ENCODE measurements at places on chromosomes 7 and 10. TPM values are rescaled to one million over a fixed set of nuclear protein-coding genes. Genes with fewer than 3 reads are reported as not detected.

DNA sequence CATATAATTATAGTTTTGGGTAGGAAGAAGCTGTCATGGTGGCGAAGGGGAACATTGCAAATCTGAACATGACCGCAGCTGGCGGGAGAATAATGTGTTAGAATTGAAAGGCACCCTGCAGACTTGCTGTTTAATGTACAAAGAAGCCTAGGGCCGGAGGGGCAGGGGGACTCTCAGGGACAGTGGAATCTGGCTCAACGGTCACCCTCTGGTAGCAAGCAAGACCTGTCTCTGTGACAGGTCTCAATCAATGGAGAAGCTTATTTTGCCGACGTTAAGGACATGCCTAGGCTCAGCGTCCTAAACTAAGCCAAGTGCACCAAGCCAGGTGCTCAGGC lies 177.3 kb downstream of the NSUN6 start:
- no peaks in the 10 kb centered on the region for H3K4me1 ChIP-seq
- no peaks in the 10 kb centered on the region for H3K36me3 ChIP-seq
- H3K4me3 ChIP-seq, result no peak overlapping the region
- no peak overlapping the region for H3K27ac ChIP-seq
- H3K27me3 ChIP-seq, result no peaks in the 10 kb centered on the region

DNA sequence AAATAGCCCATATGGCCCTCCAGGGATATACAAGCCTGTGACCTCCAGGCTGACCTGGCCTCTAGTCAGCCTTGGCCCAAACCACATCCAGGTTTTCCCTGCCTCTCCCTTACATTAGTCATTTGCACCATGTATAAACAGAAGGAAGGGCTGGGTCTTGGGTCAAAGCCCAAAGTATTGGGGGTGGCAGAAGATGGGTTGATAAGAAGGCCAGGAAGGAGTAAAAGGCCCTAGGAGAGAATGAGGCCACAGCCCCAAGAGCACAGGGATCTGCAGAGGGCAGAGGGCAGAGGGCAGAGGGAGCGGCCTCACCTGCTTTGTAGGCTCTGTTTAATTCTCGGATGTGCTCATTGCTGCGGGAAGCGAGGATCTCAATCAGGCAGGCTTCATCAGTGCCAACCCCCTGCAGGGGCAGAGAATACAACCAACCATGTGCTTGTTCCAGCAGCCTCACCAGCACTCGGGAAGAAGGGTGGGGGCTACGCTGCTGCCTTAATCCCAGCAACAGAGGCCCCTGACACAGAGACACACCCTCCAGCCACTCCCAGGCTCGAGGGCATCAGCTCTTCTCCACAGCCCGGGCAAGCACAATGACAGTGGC lies 31.3 kb downstream of the PLAC9 start:
- H3K4me1 ChIP-seq, result peaks cover 97% of the 10 kb centered on the region
- peaks cover 2% of the 10 kb centered on the region for H3K27me3 ChIP-seq
- peak overlapping the region; percentile 91 for H3K27ac ChIP-seq
- H3K36me3 ChIP-seq, result peaks cover 63% of the 10 kb centered on the region
- H3K4me3 ChIP-seq, result peak overlapping the region; percentile 70
- peak; percentile 79 for DNase-seq

DNA sequence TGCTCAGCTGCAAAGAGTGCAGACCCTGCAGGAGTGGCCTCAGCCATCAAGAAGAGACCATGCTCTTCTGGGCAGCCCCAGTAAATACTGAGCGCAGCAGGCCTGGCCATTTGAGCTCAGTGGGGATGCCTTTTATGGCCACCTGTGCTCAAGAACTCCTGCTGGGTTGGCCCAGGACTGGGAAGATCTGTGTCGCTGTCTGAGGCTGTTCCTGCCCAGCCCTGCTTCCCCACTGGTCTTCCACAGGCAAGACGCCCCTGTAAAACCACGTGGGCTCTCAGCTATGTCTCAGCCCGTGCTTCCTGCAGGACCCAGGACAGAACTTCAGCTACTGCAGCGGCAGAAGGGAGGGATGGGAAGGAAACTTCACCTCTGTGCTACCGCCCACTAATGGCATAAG lies 10.5 kb upstream of the PPIF start:
- H3K4me3 ChIP-seq, result no peak overlapping the region
- peaks cover 16% of the 10 kb centered on the region for H3K36me3 ChIP-seq
- no peaks in the 10 kb centered on the region for H3K27me3 ChIP-seq
- DNase-seq, result no peak
- peaks cover 37% of the 10 kb centered on the region for H3K4me1 ChIP-seq
- no peak overlapping the region for H3K27ac ChIP-seq

DNA sequence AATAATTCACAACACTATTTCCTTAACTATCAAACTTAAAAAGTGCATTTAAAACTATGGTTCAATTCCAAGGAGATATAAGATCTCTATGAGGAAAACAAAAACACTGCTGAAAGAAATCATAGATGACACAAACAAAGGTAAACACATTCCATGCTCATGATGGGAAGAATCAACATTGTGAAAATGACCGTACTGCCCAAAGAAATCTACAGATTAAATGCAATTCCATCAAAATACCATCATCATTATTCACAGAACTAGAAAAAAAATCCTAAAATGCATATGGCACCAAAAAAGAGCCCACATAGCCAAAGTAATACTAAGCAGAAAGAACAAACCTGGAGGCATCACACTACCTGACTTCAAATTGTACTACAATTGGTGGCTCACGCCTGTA lies 159.9 kb upstream of the EEPD1 start:
- DNase-seq, result no peak
- peaks cover 22% of the 10 kb centered on the region for H3K4me1 ChIP-seq
- no peak overlapping the region for H3K4me3 ChIP-seq
- H3K36me3 ChIP-seq, result no peaks in the 10 kb centered on the region
- H3K27ac ChIP-seq, result no peak overlapping the region
- H3K27me3 ChIP-seq, result peaks cover 7% of the 10 kb centered on the region

The CFAP69 gene
- 1.6 TPM for total RNA-seq

Data from HFFc6 (cell line).